ENCODE measurements at places on chromosomes 3 and 15.

DNA sequence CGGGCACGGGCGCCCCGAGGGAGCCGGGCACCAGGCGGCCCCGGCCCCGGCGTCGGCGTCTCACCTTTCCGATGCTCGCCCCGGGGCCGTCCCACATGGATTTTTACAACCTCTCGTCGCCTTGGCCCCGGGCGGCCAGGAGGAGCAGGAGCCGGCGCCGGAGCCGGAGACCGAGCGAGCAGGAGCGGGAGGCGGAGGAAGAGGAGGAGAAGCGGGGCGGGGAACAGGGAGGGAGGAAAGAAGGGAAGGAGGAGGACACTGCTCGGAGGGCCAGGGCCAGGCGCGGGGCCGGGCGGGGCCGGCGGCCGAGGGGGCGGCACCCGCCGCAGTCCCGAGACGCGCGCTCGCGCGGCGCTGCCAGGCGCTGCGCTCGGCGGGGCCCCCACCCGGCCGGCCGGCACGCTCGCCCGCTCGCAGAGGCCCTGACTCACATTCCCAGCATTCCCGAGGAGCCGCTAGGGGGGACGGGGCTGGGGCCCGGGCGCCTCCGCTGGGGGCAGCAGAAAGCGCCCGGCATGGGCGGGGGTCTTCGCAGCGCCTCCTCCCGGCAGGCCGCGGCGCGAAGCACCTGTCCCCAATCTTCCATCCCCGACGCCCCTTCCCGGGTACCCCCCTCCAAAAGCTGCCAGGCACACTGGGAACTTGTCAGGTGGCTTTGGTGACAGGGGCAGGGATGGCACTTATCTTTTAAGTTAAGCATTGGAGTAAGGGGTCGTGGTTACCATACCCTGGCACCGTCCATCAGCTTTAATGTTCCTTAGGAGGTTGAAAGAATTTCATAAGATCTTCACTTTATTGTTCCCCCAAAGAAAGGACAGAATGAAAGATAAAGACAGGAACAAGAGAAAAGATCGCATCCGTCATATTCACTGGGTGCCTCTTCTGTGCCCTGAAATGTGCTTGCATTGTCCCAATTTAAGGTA, at the start of gene ERC2:
Gene ERC2 (minus strand): TSS at position 284 of the 923 bp plus-strand sequence.
- DNase-seq: peak; percentile 83

- DNase-seq: no peak
Measured at GRCh38 chr3:133992381-133992780, 37.3 kb downstream of the SLCO2A1 start.

DNA sequence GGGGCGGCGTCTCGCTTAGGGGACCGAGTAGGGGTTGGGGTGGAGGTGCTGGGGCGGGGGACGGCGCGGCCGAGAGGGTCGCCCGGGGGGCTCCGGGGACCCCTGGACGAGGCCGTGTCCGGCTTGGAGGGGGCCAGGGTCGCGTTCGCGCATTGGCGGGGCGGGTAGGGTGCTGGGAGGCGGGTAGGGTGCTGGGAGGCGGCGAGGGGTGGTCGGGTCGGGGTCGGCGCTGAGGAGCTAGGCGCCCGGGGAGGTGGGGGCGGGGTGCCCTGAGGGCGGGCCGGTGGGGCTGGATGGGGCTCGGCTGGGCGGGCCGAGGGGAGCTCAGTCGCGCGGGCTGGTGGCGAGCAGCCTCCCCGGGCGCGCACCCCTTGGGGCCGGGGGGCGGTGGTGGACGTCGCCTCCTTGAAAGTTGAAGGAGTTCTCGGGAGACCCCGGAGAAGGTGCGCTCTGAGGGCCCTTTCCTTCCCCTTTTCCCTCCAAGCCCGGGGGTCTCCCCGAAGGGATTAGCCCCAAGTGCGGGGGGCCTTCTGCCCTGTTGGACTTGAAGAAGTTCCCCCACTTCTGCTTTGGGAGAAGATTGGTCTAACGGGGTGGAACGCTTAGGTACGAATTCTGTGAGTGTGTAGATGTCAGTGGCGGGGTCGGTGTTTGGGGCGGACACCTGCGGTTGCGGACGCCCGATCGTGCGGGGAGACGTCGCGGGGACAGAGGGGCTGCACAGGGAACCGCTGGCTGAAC, 543 bp downstream of the MEF2A start:
- DNase-seq: peak; percentile 33

- peak; percentile 52 for DNase-seq
Measured at GRCh38 chr15:59885832-59886231, 118.3 kb upstream of the FOXB1 start.

- DNase-seq: peak; percentile 76
Measured at GRCh38 chr15:89361451-89362202, 27.0 kb upstream of the POLG start.

GRCh38 chr3:46334741-46335478, 19.0 kb upstream of the CCR2 start:
- DNase-seq: no peak

DNA sequence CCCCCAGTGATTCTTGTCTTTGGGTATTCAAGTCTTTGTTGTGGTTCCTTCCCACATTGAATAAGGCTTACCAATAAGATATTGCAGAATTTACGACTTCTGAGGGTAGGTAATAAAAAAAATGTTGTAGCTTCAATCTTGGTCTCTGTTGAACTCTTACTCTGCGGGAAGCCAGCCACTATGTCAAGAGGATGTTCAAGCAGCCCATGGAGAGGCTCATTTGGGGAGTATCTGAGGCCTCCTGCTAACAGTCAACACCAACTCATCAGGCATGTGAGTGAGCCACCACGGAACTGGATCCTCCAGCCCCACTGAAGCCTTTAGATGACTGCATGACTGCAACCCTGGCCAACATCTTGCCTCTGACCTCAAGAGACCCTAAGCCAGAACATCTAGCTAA, 3.2 kb upstream of the TBC1D23 start:
- DNase-seq: no peak

GRCh38 chr3:152382312-152383135, 113.8 kb downstream of the MBNL1 start:
- DNase-seq: no peak

DNA sequence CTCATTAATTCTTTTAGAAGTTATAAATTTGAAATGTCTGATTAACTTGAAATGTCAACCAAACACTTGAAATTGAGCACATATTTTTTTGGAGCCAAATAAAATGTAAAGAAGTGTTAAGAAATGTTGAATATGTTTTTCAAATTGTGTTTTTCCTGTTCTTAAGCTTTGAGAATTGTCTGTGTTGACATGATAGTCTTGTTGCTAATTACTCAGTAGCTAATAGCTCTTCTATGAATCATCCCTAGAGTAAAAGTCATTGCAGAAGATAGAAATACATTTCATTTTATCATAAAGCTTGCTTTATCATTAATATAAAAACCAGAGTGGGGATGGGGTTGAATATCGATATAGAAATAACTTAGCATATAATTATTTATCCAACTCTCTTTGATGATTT, 41.9 kb upstream of the ABHD10 start:
- DNase-seq: no peak

GRCh38 chr15:30958219-30958618, 33.2 kb downstream of the MTMR10 start:
- DNase-seq: no peak

DNA sequence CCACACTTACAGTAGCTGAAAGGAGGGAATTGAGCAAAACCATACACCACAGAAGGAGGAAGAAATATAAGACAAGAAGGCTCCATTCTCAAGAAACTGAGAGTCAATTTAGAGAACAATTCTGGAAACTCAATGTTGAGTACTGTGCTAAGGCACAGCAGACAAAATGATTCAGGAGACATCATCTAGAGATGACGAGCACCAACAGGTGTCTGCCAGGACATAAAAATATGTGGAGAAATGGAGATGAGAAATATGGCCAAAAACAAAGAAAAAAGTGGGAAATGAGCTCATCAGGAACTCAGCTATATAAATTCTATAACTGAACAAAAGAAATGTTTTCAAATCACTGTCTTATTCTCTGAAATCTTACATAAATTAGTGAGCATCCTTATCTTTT, 343.7 kb downstream of the ERC2 start:
- no peak for DNase-seq

GRCh38 chr3:167901138-167901537, 165.6 kb downstream of the SERPINI1 start:
- no peak for DNase-seq

All from WERI-Rb-1 (cell line).